Karpas-422 (cell line): ENCODE measurements at places on chromosomes 16 and 17.

- no peak for DNase-seq
Measured at GRCh38 chr16:67857547-67858233, 10.2 kb upstream of the CENPT start.

- DNase-seq = peak; percentile 74
Measured at GRCh38 chr17:57603546-57603945, 141.6 kb downstream of the CCDC182 start.

DNA sequence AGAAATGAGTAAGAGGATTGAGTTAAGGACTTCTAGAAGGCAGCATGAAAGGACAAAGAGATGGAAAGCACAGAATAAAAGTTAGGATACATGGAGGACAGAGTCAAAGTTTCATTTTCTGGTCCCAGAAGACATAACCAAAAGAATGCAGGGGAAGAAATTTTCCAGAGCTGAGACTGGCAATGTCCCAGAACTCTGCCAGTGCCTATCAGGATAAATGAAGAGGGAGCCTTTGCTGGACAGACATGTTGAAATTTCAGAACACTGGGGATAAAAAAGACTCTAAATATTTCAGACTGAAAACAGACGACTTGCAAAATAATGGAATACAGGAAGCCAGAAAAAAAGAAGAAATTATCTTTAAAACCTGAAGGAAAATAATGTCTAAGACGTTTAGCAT lies 55.7 kb downstream of the NT5M start:
- no peak for DNase-seq

GRCh38 chr17:18025945-18026776 lies 12.8 kb downstream of the ATPAF2 start:
- DNase-seq = no peak

DNA sequence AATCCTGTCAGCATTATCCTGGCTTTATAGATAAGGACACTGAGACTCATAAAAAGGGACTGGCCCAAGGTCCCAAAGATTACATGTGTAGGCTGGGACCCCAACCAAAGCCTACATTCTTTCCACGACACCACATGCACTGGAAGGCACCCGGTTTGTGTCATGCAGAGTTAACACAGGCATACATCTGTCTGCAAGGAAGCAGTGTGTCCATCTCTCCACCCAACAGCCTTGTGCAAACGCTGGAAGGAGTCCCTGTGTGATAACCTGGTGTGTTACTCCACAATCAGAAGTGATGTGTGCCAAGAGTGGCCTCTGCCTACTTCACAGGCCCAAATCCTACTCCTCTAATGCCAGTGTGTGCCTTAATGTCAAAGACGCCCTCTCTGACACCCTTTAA lies 139.8 kb downstream of the PARN start:
- no peak for DNase-seq

GRCh38 chr17:33463887-33464286 lies 170.8 kb upstream of the ASIC2 start:
- no peak for DNase-seq

- no peak for DNase-seq
Measured at GRCh38 chr17:73088561-73088960, 3.9 kb downstream of the SLC39A11 start.

DNA sequence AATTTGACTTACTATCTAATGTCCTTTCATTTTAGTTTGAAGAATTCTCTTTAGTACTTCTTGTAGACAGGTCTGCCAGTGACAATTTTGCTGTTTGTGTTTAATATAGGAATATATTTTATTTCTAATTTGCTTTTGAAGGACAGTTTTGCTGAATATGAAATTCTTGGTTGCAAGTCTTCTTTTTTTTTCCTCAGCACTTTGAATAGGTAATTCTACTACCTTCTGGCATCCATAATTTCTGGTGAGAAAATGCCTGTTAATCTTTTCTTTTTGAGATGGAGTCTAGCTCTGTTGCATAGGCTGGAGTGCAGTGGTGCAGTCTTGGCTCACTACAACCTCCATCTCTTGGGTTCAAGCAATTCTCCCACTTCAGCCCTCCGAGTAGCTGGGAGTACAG lies 25.2 kb upstream of the CCL22 start:
- DNase-seq = no peak

GRCh38 chr17:36885771-36886377 lies 51.4 kb upstream of the LHX1 start:
- DNase-seq = no peak

DNA sequence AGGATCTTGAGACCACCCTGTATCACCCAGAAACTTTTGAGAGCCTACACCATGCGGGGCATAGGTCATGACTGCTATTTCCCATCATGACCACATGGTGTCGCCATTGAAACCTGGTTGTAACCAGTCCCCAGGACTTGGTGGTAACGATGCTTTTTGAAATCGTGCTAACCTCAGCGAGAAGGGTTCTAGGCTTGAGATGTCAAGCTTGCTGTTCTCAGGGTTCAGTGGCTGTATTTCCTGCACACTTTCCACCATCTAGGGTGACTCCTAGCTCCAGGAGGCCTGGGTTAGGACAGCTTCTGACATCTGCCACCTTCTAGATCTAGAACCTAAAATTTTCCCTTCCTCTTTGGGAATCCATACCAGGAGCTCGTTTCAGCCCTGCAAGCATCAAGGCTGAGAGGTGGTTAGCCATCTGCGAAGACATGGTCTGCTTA lies 13.0 kb upstream of the SPNS3 start:
- DNase-seq = peak; percentile 90

DNA sequence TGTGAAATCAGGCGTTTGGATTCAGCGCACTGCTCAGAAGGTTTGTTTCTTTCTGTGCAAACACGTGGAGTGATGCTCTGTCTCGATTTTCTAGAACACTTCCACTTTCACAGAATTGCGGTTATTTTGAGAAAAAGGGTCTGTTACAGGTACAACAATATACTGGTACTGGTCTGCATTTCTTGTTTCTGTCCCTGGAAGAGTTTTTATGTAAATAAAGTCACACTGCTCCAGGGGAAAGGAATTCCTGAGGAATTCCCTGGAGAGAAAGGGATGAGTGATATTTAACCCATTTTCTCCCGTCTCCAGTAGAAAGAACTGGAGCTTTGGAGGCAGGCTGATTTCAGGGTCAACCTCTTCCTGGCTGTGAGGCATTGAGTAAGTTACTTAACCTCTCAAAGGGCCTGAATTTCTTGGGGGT lies 16.2 kb upstream of the RMI2 start:
- peak; percentile 73 for DNase-seq

DNA sequence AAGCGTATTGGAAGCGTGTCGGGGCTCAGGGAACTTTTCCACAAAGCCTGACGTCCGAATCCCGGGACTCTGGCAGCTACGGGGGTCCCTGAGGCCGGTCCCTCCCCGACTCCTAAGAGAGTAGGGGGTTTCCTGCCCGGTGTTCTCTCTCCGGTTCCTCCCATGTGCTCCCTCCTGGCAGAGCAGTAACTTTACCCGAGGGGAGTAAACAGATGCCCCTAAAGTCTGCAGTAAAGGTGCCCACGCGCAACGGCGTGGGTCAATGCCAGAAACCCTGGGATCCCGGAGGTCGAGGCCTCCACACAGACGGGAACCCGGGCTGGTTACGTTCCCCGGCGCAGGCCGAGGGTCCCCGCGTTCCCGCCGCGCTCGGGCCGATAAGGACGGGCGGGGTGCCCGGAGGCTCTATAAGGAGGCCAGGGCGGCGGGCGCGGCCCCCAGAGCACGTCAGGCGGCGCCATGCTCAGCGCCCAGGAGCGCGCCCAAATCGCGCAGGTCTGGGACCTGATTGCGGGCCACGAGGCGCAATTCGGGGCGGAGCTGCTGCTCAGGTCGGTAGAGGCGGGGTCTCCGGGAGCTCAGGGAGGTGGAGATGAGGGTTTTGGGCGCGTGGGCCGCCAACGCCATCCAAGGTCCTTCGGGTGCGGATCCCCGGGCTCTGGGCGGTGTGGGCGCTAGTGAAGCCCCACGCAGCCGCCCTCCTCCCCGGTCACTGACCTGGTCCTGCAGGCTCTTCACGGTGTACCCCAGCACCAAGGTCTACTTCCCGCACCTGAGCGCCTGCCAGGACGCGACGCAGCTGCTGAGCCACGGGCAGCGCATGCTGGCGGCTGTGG lies at the start of gene HBM:
HBM (plus strand) TSS at position 440 of the 836 bp plus-strand sequence; CDS start at position 460, 20 bp downstream.
- DNase-seq = no peak

DNA sequence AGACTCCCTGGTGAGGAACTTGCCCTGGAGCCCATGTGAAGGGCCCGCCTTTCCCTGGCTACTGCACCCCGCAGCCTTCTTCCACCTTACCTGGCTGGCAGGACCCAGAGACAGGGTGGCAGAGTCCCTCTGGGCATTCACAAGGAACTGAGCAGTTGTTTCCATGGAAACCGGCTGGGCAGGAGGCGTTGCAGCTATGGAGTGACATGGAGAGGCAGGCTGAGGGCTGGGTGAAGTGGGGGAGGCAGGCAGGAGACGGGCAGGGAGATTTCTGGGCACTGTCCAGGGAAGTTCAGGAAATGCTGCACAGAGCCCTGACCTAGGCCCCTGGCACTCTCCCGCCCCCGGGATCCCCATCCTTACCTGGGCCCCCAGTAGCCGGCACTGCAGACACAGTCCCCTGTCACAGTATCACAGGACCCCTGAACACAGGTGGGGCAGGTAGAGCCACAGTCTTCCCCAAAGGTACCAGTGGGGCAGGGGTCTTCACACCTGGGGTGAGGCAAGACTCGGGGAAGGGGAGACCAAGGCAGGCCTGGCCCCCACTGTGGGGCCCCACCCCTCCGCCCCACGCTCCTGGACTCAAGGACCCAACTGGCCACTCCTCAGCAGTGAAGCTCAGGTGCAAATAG lies 5.9 kb downstream of the SCARF1 start:
- DNase-seq = no peak

DNA sequence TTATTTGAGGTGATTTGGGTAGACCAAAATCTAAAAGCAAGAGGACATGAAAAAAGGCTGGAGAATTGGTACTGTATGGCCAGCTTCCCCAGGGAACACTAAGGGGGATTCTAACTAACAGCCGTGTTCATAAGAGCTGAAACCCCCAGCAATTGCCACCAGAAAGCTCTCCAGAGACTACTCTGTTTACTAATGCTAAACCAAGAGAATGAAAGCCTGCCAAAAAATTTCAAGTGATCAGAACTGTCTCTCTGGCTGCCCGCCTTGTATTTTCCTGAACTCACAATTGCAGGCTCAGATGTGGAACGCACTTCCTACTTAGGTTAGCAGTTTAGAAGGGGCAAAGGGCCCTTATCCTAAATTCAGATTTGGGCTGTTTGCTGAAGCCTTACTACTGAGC lies 24.1 kb downstream of the MYH10 start:
- DNase-seq = no peak

- DNase-seq = no peak
Measured at GRCh38 chr17:45427181-45427835, 5.4 kb downstream of the ARHGAP27 start.

DNA sequence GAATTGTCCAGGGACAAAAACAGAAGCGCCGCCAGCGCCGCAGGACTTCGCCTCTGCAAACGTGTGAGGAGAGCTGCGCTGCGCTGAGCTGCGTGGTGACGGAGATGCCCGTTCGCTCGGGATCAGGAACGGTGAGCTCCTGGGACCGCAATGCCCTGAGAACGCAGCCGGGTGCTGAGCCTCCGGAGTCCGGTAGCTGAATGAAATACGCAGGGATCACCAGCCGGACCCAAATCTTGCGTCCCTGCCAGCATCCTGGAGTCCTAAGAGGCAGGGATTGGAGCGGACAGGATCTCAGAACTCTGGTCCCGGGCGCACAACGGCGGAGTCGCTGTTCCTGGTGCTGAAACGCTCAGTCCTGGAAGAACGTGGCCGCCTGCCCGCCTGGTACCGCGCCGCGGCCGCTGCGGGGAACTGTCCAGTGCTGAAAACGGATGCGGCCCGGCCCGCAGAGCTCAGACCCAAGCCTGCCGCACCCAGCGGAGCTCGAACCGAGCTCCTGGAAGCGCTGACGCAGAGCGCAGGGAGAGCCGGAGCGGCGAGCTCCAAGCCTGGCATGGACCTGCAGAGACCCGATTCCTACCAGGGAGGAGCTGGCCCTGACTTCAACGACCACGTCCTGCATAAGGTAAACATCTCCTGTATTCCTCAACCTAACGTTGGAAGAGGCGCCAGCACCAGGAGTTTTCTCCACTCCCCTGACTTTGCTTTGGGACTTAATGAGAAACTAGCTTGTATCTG lies 41.5 kb downstream of the CD300LF start:
- DNase-seq = no peak

DNA sequence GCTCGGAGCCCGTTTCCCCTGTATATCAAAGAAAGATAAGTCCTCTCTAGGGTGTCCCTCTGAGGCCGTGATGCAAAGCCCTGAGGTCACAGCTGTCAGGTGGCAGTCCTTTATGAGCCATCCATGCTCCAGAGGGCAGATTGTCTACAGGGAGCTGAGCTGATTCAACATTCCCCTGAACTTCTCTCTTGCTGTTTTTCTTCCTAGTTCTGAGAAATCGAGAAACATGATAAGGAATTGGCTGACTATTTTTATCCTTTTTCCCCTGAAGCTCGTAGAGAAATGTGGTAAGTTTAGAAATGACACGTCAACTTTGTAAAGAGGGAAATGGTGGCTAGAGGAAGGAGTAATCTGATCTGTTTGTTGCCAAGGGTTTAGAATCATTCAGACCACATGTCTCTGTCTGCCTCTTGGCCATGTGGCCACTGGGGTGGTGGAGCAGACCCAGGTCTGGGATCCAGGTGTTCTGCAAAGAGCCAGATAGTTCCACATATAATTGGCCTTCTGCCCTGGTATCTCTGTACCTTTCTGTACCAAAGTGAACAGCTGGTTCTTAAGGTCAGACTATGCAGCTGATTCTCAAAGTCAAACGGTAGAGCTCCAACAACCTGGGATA lies 3.5 kb downstream of the CTNS start:
- DNase-seq = peak; percentile 75

GRCh38 chr16:10126686-10127085 lies 55.5 kb downstream of the GRIN2A start:
- no peak for DNase-seq

GRCh38 chr17:27950995-27951394 lies 57.8 kb upstream of the LYRM9 start:
- no peak for DNase-seq

GRCh38 chr16:1108299-1109252 lies 12.5 kb upstream of the C1QTNF8 start:
- DNase-seq = no peak

GRCh38 chr17:34178092-34178491 lies 77.0 kb upstream of the CCL2 start:
- no peak for DNase-seq

DNA sequence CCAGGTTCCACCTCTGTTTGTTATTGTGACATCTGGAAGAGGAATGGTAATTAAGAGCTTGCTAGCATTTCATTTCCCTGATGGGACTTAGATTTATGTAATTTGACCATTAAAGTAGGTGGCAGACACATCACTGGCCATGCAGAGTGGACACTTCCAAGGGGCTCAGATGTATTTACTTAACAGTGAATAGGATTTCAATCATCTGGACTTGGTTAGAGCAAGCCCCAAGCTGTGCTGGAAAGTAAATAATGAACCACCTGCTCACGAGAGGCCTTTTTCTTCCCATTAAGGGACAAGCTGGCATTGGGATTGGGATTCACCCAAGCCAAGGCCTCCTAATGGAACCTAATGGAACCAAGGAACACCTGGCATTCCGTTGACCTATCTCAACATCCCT lies 395.3 kb downstream of the HS3ST4 start:
- DNase-seq = no peak
